ENCODE measurements at places on chromosomes 12 and 14.

DNA sequence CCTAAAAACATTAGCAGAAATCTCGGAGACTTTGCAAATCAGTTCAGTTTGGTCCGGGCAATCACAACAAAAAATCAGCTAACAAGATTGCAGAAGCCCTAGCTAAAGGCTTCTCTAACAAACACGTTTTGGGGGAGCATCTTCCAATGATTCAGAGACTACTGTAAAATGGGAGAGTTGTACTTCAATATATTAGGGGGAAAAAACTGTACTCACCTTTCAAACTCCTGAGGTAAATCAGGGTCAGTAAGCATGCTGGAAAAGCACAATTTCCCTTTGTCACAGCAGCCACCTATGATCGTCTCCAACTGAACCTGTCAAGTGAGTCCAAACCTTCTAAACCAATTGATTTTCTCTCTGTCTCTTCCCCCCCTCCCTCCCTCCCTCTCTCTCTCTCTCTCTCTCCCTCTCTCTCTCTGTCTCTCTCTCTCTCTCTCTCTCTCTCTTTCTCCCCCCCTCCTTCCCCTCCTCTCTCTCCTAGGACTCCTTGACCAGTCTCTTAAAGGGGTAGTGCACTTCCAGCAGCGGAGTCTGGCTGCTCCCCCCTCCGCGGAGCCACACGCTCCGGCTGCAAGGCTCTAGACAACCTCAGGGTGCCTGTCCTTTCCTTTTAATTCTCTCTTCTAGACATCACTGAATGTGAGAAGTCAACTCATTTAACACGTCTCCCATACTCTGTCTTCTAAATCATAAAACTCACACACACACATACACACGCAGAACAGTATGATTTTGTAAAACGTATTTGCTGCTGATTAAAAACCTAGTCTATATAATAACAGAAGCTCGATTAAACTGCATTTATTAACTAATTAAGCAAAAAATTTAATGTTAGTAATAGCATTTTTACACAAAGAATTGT lies at the start of gene SOX5:
TSS of gene SOX5 (minus strand) at position 323 of the 862 bp plus-strand sequence. CDS start at position 254, 69 bp downstream.
- peak; percentile 86 for DNase-seq

DNA sequence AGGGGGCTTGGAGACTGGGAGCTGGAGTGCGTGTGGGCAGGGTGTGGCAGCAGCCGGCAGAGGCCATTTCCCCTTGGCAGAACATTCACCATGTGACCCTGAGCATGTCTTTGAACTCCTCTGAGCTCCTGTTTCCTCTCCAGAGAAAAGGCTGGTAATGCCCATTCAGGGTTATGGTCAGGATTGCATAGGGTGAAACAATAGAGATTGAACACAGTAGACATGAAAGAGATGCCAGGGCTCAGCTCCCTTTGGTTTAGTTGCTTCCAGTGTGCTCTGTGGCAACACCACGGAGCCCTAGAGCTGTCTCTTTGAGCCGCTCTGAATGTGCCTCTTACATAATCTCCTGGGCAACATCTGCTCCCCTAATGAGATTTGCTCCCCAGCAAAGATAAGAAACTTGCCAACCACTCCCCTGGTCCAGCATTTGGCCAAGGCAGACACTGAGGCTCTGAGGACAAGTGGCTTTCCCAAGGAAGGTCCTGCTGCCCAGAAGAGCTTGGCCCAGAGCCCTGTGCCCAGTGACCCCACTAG lies 4.6 kb downstream of the IFI27 start:
- no peak for DNase-seq

- DNase-seq, result no peak
These were observed 184.8 kb upstream of the RPH3A start for GRCh38 chr12:112606611-112607365.

GRCh38 chr12:12020762-12021161 lies 50.0 kb upstream of the BCL2L14 start:
- DNase-seq, result no peak

DNA sequence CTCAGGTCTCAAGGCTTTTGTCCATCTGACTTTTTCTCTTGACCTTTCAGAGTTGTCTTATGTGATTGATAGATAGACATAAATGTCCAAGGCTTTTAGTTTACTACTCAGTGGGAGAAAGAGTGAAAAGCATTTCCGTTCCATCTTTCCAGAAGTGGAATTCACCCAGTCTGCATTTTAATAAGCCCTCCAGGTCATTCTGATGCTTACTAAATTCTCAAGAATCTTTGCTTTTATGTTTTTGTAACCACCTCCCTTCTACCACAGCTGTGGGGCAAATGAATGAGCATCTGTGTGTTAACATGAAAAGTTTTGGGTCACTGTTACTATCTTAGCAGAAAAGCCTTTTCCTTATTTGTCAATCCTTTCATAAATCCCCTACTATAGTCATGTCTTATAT lies 251.4 kb downstream of the LRIG3 start:
- no peak for DNase-seq

DNA sequence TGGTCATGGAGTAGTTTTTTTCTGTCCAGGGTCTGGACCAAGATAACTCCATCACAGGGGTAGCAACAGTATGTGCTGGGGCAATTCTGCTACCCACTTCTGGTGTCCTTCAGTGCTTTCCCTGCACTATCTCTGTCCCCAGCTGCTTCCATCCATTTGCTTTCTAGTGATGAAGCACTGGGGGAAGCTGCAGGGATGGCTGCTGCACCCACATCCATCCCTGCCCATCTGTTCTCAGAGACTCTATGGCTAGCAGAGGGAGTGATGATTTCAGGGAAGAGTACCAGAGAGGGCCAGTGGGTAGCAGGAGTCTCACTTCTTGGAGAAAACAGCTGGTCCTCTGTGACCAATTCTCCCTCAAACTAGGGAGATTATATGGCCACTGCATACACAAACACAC lies 44.1 kb downstream of the ETV6 start:
- no peak for DNase-seq

- peak; percentile 64 for DNase-seq
These were observed 101.1 kb downstream of the CRADD start for GRCh38 chr12:93778306-93778705.

DNA sequence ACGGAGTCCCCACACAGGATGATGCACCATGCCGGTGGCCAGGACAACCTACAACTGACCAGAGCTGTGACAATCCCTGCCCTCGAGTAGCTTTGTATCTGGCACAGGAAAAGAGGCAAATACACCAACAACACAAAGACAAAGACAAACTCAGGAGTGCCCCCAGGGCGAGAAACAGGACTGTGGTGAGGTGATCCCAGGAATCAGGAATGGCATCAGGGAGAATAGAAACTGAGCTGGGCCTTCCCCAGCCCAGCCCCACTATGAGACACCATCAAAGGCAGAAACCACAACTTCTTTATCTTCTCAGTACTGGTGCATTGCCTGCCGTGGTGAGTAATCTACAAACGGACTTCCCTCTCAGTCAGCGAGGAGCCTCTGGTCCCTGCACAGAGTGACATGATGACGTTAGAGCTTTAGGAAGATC lies 157.7 kb downstream of the TTC7B start:
- DNase-seq, result no peak

DNA sequence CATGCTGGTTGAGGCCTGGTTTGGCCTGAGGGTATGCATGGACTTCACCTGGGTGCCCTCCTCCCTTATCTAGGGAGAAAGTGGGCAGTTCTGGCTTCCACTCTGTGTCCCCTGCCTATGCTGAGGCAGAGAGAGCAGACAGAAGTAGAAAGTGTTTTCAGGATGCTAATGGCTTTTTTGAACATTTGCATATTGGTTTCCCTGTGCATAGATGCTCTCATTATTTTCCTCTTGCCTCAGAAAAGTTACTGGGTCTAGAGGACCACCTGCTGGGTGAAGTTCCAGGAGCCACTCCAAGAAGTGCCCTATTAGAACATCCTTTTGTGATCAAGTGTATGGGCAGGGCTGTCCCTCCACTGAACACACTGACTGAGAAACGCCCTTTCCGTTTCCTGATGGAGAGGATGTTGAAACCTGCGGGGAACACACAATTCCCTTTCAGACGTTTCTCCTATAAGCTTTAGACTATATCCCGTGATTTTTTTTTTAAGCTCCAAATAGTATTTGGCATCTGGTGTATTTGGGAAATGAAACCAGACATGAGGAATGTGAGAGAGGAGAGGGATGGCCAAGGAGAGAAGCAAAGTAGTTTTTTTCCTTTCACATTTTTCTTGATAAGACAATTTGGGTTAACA lies 66.6 kb downstream of the DAAM1 start:
- DNase-seq, result no peak

DNA sequence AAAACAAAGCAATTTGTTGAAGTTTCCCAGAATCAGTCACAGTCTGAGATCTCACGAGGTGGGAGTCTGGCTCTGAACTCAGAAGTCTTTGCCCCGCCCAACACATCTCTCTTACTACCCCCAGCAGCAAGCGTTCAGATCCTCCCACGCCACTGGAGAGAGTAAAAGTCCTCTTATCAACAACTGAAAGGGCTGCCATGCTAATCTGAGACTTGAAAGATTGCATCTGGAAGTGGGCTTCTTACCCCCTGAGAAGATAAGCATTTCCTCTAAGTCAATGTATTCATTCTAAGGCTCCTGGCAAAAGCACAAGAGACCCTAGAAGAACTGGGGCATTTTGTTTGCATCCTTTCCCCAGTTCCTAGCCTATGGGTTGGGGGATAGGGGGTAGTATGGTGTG lies 34.1 kb upstream of the STON2 start:
- DNase-seq, result peak; percentile 19

DNA sequence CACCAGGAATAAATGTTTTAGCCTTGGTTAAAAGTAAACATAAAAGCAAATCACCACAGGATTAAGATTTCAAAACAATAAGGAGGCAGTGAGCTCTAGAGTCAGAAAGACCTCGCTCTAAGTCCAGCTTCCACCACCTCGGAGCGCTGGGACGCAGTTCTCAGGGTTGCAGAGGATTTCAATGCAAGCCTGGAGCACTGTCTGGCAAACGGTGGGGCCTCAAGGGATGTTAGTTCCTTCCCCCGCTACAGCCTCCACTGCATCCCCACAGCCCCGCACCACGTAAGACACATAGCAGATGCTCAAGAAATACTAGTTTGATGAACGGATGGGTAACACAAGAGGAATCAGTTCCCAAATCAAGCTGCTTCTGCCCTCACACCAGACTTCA lies 39.3 kb upstream of the TMCC3 start:
- DNase-seq, result no peak

DNA sequence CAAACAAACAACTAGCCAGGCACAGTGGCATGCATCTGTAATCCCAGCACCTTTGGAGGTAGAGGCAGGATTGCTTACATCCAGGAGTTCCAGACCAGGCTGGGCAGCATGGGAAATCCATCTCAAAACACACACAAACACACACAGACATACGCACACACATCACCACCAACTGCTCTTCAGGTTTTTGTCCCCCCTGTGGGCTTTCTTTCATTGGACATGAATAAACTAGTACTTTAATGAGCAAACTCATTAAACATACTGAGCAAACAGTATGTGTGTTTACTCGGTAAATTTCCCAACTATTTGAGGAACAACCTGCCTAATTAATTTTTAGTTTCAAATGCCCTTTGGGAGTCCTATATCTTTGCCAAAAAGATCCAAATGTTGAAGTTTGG lies 10.1 kb upstream of the RASSF3 start:
- no peak for DNase-seq

- DNase-seq, result no peak
These were observed 124.8 kb downstream of the PLCZ1 start for GRCh38 chr12:18612971-18613370.

DNA sequence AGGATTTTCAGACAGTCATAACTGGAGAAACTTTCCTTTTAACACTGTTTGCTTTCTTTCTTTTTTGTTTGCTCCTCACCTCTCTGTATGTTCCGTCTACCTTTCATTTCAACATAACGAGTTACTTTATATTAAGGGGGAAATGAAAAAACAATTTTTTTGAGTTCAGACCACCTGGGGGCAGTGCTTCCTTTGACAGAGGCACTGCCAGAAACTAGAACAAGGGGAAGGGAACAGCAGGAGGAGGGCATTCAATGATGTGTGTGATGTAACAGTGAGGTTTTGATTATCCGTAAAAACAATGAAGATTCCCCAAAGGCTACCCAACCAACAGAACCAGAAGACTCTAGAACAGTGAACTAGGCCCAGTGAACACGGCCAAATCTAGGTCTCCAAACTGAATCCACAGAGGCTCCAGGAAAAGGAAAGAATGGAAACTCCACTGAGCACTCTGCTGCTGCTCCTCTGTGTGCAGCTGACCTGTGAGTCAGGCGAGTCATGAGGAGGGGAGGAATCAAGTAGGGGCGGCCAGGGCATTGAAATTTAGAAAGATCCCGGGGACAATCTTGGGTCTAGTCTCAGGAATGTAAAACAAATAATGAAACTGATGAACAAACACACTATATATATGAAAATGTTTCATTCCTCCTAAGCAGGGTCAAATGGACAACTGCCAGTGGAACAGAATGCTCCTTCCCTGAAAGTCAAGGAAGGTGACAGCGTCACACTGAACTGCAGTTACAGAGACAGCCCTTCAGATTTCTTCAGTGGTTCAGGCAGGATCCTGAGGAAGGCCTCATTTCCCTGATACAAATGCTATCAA lies 323.5 kb downstream of the DAD1 start:
- peak; percentile 27 for DNase-seq

GRCh38 chr12:111355201-111355925 lies 13.5 kb downstream of the PHETA1 start:
- DNase-seq, result no peak

GRCh38 chr14:92414690-92415445 lies 91.9 kb downstream of the SLC24A4 start:
- no peak for DNase-seq

DNA sequence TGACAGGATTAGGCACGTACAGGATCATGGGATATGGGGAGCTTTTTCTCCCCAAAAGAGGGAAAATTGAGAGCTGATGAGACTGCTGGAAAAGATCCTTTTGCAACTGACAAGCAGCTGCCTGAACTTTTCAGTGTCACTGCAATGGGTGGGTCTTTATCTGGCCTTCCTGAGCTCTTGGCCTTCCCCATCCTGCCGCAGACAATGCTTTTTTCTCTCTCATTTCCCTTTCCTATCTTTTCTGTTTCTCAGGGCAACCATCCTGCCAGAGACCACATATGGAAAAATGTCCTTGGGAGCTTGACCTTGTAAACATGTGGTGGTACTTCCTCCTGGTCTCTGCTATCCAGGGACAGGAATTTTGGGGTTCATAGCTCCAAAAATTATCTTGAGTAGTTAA lies 75.8 kb downstream of the CALM1 start:
- no peak for DNase-seq

DNA sequence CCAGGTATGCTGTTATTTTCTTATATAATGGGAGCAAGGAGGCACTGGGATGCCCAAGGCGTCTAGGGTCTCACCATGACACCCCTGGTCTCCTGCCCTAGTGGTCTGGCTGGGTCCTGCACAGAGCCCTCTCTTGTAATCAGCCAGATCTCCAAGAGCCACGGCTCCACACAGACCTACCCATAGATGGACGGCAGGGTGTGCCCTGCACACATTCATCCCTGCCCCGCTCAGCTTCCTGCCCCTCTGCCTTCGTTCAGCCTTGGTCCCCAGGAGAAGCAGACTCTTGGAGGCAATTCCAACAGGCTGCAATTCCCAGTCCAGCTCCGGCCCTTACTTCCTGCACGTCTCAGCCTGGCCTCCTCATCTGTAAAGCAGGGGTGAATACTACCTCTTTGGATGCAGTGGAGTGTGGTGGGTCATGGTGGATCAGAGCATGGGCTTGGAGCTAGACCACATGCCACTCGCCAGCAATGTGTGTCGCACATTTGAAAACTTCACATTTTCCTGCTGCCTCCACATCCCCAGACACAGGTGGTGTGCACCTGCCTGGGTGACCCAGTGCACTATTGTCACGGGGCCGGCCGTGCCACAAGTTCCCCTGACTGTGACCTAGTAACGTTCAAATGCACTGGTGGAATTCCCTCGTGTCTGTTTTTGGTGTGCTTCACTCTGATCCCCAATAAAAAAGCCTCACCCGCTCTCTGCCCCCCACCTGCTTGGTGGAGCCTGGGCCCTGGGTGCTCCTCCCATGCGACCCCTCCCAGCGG lies 171.1 kb upstream of the PRMT8 start:
- no peak for DNase-seq

GRCh38 chr14:102893452-102893851 lies 29.0 kb upstream of the AMN start:
- DNase-seq, result no peak
